ENCODE measurements at places on chromosomes 13 and 19.

- no peak for DNase-seq
Measured at GRCh38 chr19:35753634-35754369, 3.0 kb downstream of the HSPB6 start.

- DNase-seq, result no peak
Measured at GRCh38 chr19:13401388-13401787, 104.9 kb downstream of the CACNA1A start.

DNA sequence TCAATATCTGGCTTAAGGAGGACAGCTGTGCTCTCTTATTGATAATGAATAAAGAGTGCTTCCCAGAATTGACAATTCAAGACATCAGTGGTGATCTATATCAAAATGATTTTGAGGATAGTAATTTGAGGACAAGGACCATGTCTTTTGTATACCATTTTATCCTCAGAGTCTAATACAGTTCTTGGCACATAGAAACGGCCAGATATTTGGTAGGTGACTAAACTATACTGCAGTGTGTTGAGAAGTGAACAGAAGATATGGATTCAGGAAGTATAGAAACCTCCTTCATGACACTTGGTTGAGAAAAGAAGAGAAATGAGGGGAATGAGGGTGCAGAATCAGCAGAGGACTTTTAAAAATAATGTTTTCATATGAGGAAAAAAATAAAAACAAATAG, 16.1 kb upstream of the LMO7 start:
- no peak for DNase-seq

GRCh38 chr13:40311356-40312101, 354.9 kb downstream of the FOXO1 start:
- DNase-seq, result no peak

GRCh38 chr13:43434191-43434590, 352.6 kb downstream of the ENOX1 start:
- DNase-seq, result no peak

- no peak for DNase-seq
Measured at GRCh38 chr13:87671753-87672605, 808 bp downstream of the SLITRK5 start.

DNA sequence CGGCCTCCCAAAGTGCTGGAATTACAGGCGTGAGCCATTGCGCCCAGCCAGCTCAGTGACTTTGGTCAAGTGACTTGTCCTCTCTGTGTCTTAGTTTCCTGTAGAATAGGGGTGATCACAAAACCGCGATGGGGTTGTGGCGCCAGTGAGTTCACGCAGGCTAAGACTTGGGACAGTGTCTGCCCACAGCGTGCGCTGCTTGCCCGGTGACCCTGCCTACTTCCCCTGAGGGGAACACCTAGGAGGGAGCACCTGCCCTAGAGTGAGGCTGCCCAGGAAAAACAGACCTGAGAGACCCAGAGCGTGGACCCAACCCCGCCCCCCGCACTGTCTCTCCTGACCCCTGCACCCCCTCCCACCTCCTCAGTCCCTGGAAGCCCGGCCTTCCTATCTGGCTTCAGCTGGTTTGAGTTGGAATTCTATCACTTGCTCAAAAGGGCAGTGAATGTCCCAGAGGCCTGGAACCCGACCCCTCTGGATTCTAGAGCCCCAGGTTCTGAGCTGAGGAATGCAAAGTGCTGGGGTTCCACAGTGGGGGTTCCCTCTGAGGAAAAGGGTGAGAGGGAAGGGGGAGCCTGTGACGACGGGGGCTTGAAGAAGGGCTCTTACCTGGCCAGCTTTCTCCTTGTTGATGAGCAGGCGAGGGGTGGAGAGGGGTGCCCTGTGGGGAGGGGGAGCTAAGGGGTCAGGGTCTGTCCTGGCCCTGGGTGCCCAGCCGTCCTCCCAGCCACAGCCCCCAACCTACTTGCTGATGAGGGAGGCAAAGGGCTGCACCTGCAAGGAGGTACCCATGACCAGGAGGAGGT, 2.2 kb upstream of the RINL start:
- no peak for DNase-seq

DNA sequence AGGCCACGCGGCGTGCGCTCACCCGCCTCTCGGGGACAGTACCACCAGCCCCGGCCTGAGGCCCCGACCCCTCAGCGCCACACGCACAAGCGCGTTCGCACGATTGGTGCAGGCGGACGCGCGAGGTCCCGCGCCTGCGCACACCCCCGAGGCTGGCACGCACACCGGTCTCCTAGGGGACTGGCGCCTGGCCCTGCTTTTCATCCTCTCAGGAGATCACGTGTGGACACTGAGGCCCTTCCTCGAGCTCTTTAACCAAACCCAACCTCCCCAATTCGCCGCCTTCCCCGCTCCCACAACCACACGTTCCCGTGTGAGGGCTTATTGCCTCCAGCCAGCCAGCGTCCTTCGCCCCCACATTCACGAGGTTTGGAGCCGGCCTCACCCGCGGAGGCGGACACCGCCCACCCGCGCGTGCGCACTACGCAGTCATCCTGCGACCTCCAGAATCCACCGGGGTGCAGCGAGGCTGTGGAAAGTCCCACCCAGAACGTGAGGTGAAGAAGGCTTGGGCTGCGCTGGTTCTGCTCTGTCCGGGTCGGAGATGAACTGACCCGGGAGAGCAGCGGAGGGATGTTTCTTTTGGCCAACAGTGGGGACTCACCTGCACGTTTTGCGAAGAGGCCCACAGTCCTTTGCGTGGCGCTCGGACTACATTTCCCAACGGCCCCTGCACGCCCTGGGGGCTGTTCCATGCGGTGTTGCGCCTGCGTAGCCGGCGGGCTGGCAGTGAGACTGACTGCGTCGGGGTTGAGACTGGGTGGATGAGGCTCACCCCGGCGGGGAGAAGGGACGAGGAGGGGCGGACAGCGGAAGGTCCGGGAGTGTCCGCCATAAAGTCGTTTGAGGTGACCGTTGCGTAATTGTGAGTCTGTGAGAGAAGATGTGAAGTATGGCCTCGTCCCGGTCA, 539 bp upstream of the ZNF667 start:
- peak; percentile 73 for DNase-seq

GRCh38 chr13:112771139-112771876, 81.5 kb downstream of the ATP11A start:
- no peak for DNase-seq

- no peak for DNase-seq
Measured at GRCh38 chr19:34556488-34556887, 74.9 kb downstream of the WTIP start.

DNA sequence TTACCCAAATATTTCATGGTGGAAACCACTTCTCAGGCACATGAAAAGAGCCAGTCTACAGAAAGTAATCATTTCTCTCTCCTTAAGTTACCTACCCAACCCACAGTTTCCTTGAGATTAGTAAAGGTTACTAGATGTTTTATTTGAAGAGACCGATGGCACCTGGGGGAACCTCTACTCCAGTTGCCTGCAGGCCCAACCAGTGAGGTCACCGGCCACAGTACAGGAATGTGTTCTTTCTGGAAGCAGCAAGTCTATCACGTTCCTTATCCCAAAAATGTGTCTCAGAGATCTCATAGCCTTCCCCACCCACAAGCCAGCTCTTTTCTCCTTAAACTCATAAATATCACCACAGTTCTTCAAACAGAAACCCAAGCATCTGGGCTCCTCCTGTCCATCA, 316.1 kb downstream of the COG6 start:
- DNase-seq, result no peak

- no peak for DNase-seq
Measured at GRCh38 chr13:42148538-42148937, 100.1 kb downstream of the DGKH start.

DNA sequence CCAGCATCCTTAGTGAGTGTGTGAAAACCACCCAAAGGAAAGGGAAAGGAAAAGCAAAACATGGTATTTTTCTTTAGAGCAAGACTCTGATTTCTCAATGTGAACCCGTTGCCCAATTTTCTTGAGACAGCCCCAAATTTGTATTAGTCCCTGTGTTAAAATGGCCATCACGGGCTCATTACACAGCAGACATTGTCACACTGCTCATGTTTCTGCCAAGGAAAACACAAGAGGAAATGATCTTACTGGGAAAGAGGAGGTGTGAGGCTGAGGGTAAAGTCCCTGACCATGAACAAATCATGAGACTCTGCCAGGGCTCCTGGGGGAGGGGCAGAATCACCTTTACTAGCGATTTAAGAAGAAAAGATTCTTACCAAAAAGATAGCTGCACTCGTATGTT, 54.4 kb downstream of the FAM124A start:
- DNase-seq, result no peak

- DNase-seq, result no peak
Measured at GRCh38 chr19:10896851-10897526, 25.6 kb downstream of the CARM1 start.

DNA sequence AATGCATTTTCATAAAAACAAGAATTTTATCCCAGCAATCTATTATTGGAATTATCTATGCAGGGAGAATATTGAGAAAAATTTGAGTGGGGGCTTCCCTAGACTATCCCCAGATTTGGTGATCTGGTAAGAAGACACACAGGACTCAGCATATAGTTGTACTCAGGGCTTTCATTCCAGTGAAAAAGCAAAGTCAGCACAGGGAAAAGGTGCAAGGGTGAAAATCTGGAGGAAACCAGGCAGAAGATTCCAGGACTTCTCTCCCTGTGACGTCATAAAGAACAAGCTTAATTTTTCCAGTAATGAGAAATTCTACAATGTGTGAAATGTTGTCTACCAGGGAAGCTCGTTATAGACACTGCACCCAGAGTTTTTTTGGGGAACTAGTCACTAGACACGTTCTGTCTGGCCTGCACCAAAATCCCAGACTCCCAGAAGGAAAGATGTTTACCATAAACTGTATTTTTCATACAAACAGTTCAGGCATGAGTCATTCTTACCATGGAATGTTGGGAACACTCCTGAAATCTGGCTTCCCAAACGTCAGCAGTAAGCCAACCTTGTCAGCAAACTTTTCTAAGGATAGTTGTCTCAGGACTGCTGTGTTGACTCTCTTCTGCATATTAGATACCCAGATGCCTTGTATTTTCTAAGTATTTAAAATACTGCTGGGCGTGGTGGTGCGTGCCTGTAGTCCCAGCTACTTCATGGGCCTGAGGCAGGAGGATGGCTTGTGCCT, 107.4 kb downstream of the DNAJC3 start:
- DNase-seq, result no peak

DNA sequence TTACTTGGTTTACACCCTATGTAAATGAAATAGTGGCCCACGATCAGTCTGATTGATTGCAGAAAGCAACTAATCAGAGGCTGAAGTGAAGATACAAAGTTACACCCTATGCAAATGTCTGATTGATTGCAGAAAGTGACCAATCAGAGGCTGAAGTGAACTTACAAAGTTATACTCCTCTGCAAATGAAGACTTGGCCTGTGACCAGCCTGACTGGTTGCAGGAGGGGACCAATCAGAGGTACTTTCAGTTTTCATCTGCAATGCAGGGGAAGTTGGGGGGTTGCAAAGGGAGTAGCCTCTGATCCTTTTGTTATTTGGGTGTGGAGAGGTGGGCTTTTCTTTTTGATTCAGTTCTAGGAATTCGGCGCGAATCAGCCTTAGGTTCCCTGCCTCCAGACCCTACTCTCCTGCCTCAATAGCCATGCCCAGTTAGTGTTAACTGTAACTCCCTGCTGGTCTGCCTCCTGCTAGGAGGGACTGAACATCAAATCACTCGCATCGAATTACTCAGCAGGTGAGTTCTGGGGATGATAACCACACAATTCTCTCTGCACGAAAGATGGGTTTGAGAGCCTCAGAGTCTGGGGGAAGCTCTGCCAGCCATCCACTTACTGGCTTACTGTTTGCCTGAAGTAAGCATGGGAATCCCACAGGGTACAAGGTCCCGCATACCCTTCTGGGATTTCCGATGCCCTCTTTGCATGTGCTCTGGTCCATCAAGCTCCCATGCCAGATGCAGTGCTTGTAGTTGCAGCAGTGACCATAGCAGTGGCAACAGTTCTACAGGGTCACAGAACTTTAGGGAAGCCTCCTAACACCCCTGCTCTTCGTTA, 7.5 kb downstream of the ARL11 start:
- DNase-seq, result no peak

- no peak for DNase-seq
Measured at GRCh38 chr19:13313875-13314274, 163.7 kb downstream of the IER2 start.

- no peak for DNase-seq
Measured at GRCh38 chr13:106981051-106981450, 413.1 kb upstream of the ARGLU1 start.

GRCh38 chr13:97182111-97182890, 39.8 kb upstream of the MBNL2 start:
- no peak for DNase-seq

DNA sequence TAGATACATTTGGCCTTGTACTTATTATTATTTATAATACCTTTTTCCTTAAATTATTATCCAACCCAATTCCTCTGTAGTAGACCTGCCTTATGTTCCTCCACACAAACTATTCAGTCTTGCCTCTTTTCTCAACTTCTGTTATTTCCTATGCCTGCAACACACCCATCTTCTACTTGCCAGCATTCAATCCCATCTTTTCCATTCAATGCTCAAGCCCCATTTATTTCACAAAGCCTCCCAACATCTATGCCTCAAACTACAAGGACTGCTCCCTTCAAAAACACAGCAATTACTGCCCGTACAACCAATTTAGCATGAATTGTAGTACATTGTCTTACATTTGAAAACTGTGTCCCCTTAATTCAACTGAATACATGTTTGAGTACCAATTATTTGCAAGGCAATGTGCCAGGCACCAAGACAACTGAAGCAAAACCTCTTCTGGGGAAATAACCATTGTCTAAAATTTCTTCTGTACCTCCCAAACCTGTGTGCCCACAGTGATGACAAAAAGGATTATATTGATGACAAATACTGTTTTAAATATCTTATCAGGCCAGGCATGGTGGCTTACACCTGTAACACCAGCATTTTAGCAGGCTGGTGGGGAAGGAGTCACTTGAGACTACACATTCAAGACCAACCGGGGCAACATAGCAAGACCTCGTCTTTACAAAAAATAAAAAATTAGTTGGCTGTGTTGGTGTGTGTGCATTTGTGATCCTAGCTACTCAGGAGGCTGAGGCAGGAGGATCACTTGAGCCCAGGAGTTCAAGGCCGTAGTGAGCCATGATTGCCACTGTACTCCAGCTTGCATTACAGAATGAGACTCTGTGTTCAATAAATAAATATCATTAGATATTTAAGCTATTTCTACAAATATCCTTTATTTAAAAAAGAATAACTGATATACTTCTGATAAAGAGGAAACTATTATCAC, 35.1 kb downstream of the ELF1 start:
- no peak for DNase-seq

- no peak for DNase-seq
Measured at GRCh38 chr13:33101835-33102234, 85.6 kb downstream of the KL start.

- DNase-seq, result no peak
Measured at GRCh38 chr13:105058517-105058916, 1476.9 kb downstream of the EFNB2 start.

All from activated B cell treated with CpG ODN at 0.5 μM for 24 hours (primary cell).